ENCODE measurements at places on chromosomes 13 and 19. TPM values are rescaled to one million over a fixed set of nuclear protein-coding genes. Genes with fewer than 3 reads are reported as not detected.

DNA sequence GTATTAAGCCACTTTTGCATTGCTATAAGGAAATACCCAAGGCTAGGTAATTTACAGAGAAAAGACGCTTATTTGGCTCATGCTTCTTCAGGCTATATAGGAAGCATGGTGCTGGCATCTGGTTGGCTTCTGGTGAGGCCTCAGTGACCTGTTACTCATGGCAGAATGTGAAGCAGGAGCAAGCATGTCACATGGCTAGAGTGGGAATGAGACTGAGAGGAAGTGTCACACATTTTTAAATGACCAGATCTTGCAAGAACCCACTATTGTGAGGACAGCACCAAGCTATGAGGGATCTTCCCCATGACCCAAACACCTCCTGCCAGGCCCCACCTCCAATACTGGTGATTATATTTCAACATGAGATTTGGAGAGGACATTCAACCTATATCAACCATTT is 25.7 kb upstream of the IGFL4 start:
- no peak overlapping the region for H3K4me3 ChIP-seq
- H3K27me3 ChIP-seq, result no peaks in the 10 kb centered on the region
- no peak for DNase-seq
- H3K27ac ChIP-seq, result no peak overlapping the region
- no peaks in the 10 kb centered on the region for H3K4me1 ChIP-seq

DNA sequence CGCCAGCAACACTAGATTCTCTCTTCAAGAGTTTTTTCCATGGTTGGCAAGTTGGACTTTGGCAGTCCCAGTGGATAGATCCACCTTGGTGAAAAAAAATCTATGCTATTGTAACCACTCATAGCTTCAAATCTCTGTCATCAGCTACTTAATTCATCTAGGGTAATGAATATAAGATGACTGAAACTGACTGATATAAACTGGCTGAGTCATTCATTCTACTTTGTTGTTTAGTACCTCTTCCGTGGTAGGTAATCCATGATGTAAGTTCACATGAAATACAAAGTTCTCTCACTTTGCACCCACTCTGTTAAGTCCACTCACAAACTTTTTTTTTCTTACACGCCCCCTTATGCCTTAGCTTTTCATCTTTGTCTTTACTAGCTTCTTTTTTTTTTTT is 1381.5 kb downstream of the SLITRK5 start:
- H3K4me3 ChIP-seq, result no peak overlapping the region
- no peak overlapping the region for H3K27ac ChIP-seq
- H3K27me3 ChIP-seq, result no peaks in the 10 kb centered on the region
- no peak for DNase-seq

- H3K4me3 ChIP-seq, result peak overlapping the region; percentile 72
- peak; percentile 75 for DNase-seq
- peaks cover 21% of the 10 kb centered on the region for H3K4me1 ChIP-seq
- H3K36me3 ChIP-seq, result no peaks in the 10 kb centered on the region
Observed at GRCh38 chr19:1864480-1865171, 1.2 kb upstream of the KLF16 start.

- no peaks in the 10 kb centered on the region for H3K36me3 ChIP-seq
- DNase-seq, result no peak
- no peaks in the 10 kb centered on the region for H3K4me1 ChIP-seq
- H3K27me3 ChIP-seq, result no peaks in the 10 kb centered on the region
Observed at GRCh38 chr13:23934520-23934919, 37.2 kb upstream of the C1QTNF9B start.

DNA sequence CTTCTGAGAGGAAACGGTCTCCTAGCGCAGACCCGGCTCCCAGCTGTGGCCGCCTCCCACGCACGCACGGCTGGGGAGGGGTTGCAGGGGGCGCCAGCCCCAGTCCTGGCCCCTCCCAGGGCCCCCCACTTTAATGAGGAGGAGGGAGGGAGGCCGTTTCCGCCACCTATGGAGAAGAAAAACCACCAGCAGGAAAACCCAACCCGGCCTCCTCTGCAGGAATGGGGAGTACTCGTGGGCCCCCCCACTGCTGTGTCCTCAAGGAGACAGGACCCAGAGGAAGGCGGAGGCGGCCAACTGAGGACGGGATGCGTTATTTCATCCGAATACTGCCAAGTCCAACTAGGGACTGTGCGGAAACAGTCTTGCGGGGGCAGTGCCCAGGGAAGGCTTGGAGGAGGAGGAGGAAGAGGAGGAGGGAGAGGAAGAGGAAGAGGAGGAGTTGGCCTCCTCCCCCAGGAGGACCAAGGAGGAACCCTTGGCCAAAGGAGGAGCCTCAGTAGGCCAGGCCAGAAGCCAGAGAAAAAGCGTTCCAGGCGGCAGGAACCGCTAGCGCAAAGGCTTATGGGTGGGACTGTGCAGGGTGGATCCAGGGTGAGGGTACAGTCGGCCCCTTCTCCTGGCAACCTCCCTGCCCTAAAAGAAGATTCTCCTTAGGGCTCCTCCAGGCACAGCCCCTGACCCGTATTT is 3.9 kb upstream of the SSBP4 start:
- H3K4me3 ChIP-seq, result no peak overlapping the region
- H3K27me3 ChIP-seq, result peaks cover 13% of the 10 kb centered on the region
- peaks cover 18% of the 10 kb centered on the region for H3K4me1 ChIP-seq

DNA sequence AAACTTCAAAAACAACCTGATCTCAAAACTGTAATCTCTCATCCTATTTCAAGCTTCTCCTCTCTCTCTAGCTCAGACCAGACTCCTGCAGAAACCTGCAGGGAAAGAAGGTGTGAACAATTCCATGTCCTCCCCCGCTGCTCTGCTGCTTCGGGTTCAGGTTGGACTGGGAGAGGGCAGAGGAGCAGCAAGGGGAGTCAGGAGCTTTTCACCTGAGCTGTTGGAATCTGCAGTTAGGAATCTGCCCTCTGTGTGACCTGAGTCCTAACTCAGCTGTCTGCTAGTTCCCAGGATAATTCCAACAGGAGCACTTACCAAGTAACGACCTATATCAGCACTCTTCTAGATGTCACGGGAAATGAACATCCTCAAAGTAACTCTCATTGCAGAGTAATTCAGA is 118.3 kb downstream of the DNAJC15 start:
- no peaks in the 10 kb centered on the region for H3K4me1 ChIP-seq
- no peak overlapping the region for H3K27ac ChIP-seq
- no peak for DNase-seq
- no peaks in the 10 kb centered on the region for H3K36me3 ChIP-seq

- no peaks in the 10 kb centered on the region for H3K36me3 ChIP-seq
- H3K4me3 ChIP-seq, result no peak overlapping the region
- H3K27ac ChIP-seq, result no peak overlapping the region
- no peaks in the 10 kb centered on the region for H3K27me3 ChIP-seq
- DNase-seq, result no peak
Observed at GRCh38 chr13:62033934-62034333, 618.3 kb upstream of the PCDH20 start.

- no peak for DNase-seq
- no peak overlapping the region for H3K4me3 ChIP-seq
- peak overlapping the region; percentile 28 for H3K27ac ChIP-seq
- H3K27me3 ChIP-seq, result no peaks in the 10 kb centered on the region
- H3K4me1 ChIP-seq, result peaks cover 6% of the 10 kb centered on the region
Observed at GRCh38 chr13:33723365-33723764, 94.6 kb upstream of the RFC3 start.

DNA sequence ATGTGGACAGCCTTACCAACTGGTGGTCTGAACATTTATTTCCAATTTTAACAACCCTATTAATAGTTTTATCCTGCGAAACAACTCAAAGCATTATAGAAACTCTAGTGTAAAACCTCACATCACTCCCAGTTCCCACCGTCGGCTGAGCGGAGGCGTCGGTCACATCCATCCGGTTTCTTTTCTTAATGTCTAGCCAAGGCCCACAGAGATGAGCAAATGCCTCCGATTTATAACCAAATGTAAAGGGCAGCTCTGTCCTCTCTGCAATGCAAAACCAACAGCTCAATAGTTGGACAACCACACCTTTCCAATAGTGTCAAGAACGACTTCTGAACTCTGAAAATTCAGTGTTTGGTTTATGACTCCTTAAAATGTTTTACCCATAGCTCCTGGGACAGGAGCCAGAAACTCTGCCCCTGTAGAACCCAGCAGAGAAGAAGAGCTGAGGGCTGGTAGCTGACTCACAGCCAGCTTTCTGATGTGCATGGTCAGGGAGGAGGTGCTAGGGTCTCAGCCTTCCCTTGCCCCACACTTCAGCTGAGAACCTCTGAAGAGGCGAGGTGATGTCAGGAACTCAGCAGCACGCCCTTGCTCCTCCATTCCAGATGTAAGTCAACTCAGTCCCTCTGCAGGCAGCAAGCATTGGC is 90.2 kb upstream of the UQCRFS1 start:
- H3K27ac ChIP-seq, result no peak overlapping the region
- H3K4me1 ChIP-seq, result no peaks in the 10 kb centered on the region
- H3K36me3 ChIP-seq, result no peaks in the 10 kb centered on the region
- no peaks in the 10 kb centered on the region for H3K27me3 ChIP-seq
- H3K4me3 ChIP-seq, result no peak overlapping the region
- no peak for DNase-seq

- H3K27ac ChIP-seq, result no peak overlapping the region
- DNase-seq, result no peak
- H3K4me1 ChIP-seq, result no peaks in the 10 kb centered on the region
- no peaks in the 10 kb centered on the region for H3K36me3 ChIP-seq
- no peaks in the 10 kb centered on the region for H3K27me3 ChIP-seq
Observed at GRCh38 chr19:38122402-38123093, 101.5 kb downstream of the DPF1 start.

- DNase-seq, result no peak
- H3K27ac ChIP-seq, result no peak overlapping the region
- H3K4me1 ChIP-seq, result no peaks in the 10 kb centered on the region
- peaks cover 31% of the 10 kb centered on the region for H3K36me3 ChIP-seq
- no peaks in the 10 kb centered on the region for H3K27me3 ChIP-seq
Observed at GRCh38 chr19:16521715-16522289, 20.4 kb downstream of the CHERP start.

Gene CELF5
- total RNA-seq, result 0.59 TPM

Gene NPHS1
- not detected for total RNA-seq

Gene ZNF296
- total RNA-seq, result 7.0 TPM

GRCh38 chr13:105937451-105937850 is 598.0 kb downstream of the EFNB2 start:
- no peaks in the 10 kb centered on the region for H3K36me3 ChIP-seq
- no peak overlapping the region for H3K4me3 ChIP-seq

Gene CGB5
- total RNA-seq, result not detected

- no peak overlapping the region for H3K27ac ChIP-seq
- H3K4me1 ChIP-seq, result no peaks in the 10 kb centered on the region
- peaks cover 4% of the 10 kb centered on the region for H3K27me3 ChIP-seq
- no peak overlapping the region for H3K4me3 ChIP-seq
- DNase-seq, result no peak
Observed at GRCh38 chr19:41218249-41218614, 791 bp upstream of the AXL start.

DNA sequence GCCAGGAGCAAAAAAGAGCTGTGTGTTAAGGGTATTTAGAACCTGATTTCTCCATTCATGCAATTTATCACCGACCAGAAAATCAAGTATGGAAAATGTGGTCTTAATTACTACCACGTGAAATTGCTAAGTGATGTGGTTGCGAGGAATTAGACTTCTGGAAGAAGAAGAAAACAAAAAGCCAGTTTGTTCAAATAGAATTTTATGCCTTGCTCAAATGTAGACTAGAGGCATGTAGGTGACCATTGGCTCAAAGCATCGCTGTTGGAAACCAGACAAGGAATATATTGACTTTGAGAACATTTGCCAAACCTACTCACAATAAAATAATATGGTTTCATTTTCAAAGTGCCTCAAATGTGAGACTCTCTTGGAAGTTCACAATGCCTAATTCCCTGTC is 57.3 kb upstream of the LRCH1 start:
- no peak overlapping the region for H3K4me3 ChIP-seq
- H3K27me3 ChIP-seq, result no peaks in the 10 kb centered on the region
- no peaks in the 10 kb centered on the region for H3K36me3 ChIP-seq
- DNase-seq, result no peak

DNA sequence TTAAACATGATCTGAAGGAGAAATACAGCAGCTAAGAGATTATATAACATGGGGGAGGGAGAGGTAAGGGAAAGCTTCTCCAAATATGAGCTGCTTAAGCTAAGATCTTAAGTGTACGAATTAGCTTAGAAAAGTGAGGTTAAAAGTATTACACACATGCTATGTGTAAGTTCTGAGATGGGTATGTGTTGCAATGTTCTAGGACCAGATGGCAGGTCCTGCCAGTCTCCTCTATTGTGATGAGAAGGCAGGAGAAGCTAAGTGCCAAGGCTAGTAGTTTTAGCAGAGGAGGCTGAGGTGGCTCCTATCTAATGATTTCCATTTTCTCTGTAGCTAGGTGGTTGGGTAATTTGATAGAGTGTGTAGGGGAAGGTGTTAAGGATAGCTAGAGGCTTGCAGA is 57.6 kb downstream of the MICU2 start:
- no peaks in the 10 kb centered on the region for H3K27me3 ChIP-seq
- DNase-seq, result no peak
- no peaks in the 10 kb centered on the region for H3K4me1 ChIP-seq
- no peak overlapping the region for H3K4me3 ChIP-seq
- H3K27ac ChIP-seq, result no peak overlapping the region
- H3K36me3 ChIP-seq, result no peaks in the 10 kb centered on the region

- no peaks in the 10 kb centered on the region for H3K27me3 ChIP-seq
- H3K36me3 ChIP-seq, result no peaks in the 10 kb centered on the region
- no peak for DNase-seq
- H3K4me1 ChIP-seq, result no peaks in the 10 kb centered on the region
Observed at GRCh38 chr19:35296644-35297514, 4.9 kb downstream of the MAG start.

DNA sequence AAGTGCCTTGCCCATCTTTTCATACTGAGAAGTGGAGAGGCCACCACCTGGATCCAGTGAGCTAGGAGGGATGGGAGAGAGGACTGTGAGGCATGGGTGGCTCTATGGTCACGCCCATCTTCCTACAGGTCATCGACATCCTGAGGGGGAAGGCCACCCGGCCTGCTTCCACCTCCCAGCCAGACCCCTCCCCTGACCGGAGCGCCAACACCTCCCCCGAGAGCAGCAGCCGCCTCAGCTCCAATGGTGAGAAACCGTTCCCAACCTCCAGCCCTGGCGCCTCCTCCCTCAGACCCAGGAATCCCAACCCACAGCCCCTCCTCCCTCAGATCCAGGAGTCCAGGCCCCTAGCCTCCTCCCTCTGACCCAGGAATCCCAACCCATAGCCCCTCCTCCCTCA is 10.1 kb downstream of the BCL3 start:
- DNase-seq, result no peak
- peak overlapping the region; percentile 28 for H3K4me3 ChIP-seq
- peaks cover 14% of the 10 kb centered on the region for H3K4me1 ChIP-seq
- H3K27me3 ChIP-seq, result no peaks in the 10 kb centered on the region

All from colonic mucosa (tissue), 4 donors.